Activated CD4-positive, alpha-beta T cell treated with anti-CD3 and anti-CD28 coated beads for 1 hour (primary cell): ENCODE measurements at places on chromosomes 11 and 22.

GRCh38 chr11:45934580-45935318 is 12.3 kb downstream of the LARGE2 start:
- DNase-seq = no peak

DNA sequence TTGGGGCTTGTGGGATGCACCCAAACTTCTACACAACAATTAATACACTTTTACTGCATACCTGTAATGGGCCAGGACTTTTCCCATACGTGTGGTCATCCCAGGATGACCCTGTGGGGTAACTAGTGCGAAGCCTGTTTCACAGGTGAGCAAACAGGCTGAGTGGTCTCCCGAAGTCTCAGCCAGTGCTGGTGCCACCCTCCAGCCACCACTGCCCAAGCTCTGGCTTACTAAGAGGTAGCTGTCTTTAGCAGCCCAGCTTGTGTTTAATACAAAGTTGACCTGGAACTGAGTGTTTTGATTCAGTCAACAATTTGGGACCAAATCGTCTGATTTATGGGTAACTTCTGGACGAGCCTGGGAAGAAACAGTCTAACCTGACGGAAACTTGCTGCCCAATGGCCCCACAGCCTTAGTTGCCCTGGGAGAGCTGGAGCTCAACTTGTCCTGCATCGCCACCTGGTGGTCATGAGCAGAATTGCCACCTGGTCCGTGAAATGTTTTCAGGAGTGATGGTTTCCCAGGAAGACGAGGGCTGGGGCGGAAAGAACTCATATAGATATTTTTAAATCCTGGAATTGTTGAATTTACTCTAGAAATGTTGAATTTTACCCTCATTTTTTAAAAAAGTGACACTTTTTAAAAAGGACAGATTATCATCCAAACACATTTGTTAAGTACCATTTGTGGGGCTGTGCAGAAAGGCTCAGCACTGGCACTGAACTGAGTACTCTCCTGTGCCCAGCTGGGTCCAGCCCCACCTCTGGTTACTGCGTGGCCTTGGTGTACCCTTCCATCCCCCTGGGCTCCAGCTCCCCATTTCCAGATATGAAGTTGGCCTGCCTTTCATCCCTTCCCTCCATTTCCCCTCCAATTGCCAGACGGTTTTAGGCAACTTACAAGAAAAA is 95.5 kb upstream of the PARVA start:
- peak; percentile 68 for DNase-seq

DNA sequence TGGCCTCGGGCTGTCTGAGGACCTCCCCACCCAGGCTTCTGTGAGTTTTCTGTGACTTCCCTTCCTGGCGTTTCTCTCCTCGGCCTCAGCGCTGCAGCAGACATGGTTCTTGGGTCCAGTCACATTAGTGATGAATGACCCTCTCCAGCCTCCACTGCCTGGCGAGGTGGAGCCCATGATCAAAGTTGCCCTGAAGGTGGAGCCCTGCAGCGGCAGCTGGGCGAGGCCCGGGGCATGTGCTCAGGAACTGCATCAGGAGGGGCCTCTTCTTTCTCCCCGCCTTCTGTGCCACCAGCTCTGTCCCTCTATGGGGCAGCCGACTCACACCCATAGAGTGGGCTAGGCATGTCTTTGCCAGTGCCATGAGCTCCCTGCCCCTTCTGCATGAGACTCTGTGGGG is 1079.7 kb downstream of the TBC1D22A start:
- no peak for DNase-seq

DNA sequence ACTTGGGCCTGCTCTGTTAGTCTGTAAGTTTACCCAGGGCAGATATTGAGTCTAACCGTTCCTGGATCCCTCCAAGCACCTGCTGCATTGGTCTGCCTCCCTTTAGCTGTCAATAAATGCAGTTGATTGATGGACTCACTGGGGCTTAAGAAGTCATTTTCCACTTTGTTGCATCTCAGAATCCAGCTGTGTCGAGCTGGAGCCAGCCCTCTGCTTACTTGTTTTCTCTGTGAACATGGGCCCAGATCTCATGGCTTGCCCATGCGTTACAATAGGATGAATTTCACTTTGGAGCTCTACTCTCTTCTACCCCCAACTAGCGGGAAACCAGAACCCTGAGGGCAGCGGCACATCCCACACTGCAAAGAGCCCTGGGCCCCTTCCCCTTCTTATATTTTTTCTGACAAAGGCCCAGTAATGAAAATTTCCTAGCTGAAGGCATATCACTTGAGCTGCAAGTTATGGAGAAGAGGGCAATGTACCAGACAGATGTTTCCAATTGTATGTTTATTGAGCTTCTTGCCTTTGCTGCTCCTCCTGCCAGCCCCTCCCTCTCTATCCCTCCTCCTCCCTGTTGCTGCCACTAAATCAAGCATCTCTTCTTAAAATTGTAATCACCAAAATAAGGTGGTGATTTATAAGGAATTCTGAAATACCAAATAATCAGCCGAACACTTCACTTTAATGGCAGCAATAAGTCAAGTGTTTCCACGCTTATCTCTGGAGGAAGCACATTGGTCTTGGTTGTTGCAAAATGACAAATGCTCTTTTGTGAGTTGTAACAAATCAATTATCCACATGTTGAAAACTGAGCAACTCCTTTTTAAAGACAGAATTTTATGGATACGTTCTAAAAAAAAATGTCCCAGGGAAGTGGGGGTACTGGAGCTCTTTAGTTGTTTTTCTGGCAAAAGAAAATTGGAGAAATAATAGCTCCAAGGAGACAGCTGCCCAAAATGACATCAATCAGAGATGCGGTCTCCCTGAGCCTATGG is 212.3 kb upstream of the ZBED5 start:
- DNase-seq = no peak

GRCh38 chr11:28442131-28442530 is 333.9 kb downstream of the METTL15 start:
- DNase-seq = no peak

- DNase-seq = no peak
Observed at GRCh38 chr11:118014022-118014421, 27.8 kb downstream of the IL10RA start.

DNA sequence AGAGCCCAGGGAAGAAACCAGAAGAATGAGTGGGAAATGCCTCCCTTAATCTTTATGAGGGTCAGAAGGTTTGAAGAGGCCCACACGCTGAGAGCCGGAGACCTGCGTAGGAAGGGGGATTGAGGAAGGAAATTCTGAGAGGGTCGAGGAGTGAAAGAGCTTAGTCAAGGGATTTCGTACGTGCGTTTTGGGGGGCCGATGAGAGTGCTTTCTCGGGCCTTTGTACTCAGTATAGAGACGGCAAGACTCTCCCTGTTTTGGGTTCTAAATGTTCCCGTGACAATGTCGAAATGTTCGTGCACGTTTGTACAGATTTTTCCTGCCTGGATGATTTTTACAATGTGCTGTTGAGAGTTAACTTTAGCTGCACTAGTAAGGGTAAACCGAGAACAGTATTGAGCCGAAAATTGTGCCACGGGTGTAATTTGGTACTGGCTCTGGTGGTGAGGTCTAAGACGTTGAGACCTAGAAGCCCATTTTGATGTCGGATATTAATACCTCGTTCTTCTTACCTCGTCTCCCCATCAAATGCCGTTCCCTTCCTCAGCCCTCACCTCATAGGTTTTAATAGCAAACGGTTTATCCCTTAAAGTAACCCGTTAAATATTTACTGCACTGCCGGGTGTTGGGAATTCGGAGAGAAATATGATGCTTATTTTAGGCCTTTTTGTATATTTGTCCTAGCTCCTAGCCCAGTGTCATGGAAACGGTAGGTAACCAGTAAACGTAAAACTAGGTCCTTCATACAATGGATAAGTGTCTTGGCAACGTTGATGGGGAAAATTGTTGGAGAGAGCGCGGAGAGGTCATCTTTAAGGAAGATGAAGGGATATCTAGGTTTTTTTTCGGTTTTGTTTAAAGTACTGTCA is 734 bp downstream of the C11orf58 start:
- DNase-seq = no peak

GRCh38 chr22:22714600-22715335 is 70.4 kb downstream of the GGTLC2 start:
- no peak for DNase-seq

DNA sequence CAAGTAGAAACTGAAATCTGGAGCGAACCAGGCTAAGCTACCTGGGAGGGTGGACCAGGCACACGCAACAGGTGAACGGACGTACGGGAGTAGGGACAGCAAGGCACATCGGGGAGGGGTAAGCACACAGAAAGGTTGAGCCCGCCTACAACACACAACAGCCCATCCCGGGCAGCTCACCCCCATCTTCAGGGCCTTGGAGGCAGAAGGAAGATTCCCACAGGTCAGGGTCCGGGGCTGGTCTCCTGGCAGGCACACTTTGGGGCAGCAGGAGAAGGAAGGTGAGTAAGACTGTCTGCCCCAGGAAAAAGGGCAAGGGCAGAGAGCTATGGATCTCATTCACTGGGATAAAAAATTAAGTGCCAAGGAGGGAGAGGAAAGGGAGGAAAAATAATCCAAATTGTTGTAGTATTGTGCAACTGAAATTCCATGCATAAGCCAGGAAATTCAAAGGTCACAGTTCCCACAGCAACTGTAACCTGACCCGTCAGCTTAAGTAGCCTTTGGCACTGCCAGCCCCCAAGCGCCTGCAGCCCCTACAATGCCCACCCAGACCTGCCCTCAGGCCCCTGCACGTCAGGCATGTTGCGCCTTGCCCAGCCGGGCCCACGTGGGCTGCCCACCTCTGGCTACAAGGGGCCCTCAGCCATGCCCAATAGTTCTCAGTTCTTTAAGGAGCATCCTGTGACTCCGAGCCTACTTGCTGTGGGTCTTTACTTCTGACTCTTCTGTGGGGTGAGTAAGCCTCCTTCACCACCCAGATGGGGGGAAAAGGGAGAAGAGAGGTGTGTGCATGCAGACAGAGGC is 51.8 kb downstream of the MICAL3 start:
- DNase-seq = no peak

DNA sequence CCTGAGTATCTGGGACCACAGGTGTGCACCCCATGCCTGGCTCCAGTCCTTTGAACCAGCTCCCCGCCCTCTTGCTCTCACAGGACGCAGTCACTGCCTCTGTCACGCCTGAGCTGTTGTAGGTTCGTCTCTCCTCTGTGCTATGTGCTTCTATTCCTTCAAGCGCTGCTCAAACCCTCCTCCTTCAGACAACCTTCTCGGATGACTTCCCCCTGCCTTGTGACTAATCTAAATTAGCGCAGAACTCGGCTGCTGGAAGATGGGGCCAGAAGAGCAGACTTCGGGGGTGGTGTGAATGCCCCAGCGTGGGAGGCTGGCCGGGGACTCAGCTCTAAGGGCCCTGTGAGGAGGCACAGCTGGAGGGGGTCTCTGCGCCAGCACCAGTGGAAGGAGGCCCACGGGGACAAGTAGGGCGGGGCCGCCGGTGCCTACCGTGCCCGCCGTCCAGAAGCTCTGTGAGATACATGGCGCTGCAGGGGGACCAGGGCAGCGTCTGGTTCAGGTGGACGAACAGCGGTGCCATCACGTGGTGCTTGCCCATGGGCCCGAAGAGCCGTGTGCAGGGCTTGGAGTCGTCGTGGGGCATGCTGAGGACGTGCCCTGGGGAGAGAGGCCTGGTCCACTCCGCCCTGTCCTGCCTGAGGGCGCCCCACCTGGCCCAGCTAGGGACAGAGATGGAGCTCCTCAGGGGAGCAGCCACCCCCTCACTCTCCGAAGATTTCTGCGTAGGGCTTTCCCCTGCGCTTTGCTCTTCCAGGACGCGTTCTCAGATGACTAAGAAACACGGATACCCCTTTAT is 12.5 kb downstream of the ADAMTS8 start:
- DNase-seq = no peak

DNA sequence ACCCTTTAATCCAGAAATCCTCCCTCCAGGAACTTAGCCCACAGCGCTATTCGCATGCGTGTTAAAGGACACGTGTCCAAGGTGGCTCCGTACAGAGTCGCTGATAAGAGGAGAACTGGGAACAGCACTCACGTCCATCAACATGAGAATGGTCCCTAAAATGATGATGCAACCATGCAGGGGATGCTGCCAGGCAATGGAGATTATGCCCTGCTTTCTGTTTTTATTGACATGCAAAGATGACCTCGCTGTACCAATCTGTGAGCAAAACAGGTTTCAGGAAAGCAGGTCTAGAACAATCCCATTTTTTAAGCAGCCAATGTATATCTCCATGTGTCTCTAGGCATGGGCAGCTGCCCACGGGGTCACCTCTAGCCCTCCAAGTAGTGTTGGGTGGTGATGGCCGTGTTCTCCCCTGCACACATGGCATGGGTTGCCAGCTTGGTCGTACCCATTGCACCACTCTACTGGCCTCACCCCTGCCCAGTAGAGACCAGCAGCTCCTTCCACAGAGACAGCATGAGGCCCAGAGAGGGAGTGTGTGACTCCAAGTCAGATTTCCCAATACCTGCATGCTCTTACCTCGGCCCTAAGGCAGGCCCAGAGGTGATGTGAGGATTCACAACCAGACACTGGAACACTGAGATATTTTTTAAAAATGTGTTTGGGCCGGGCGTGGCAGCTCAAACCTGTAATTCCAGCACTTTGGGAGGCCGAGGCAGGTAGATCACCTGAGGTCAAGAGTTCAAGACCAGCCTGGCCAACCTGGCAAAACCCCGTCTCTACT is 68.3 kb upstream of the LINC01488 start:
- DNase-seq = no peak

GRCh38 chr11:112408517-112408916 is 147.9 kb upstream of the PLET1 start:
- DNase-seq = no peak

DNA sequence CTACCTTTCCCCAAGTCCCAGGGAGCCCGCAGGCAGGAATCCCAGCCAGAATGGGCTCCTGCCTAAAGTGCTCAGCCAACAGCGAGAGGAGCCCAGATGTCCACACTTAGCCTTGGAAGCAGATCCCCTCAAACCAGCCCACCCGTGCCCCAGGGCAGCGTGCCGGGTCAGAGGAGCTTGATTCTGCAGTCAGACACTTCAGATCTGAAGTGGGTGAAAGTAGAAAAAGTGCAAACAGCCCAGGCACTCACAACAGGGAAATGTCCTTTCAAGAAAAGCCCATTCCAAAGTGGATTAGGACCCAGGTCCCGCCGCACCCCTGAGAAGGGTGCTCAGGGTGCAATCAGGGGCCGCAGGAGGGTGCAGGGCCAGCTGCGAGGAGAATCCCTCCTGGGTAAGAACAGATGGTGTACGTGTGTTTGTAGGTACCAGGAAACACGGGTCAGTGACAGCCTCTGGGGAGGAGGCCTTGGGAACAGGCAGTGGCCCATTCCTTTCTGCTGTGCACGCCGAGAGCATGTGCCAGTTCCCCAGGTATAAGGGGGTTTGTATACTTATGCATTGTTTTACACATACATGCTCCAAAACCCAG is 17.7 kb downstream of the ELFN2 start:
- no peak for DNase-seq

DNA sequence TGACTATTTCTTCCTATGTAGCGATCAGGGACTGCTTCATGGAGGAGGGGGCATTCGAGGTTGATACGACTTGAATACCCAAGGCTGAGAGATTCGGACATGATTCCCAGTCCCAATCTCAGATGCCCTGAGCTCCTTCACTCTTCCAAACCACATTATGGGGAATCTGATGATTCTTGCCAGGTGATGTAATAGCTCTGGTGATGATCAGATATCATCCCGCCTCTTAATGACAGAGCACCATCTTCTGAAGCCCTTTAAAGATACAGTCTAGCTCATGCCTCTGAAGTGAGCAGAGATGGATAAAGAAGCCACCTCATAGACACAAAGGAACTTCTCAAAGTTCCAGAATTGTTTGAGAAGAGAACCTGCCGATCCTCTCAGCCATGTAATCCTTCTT is 8.9 kb upstream of the CLMP start:
- no peak for DNase-seq
